NCI-H2029 (cell line): ENCODE measurements at places on chromosomes 3 and 15.

DNA sequence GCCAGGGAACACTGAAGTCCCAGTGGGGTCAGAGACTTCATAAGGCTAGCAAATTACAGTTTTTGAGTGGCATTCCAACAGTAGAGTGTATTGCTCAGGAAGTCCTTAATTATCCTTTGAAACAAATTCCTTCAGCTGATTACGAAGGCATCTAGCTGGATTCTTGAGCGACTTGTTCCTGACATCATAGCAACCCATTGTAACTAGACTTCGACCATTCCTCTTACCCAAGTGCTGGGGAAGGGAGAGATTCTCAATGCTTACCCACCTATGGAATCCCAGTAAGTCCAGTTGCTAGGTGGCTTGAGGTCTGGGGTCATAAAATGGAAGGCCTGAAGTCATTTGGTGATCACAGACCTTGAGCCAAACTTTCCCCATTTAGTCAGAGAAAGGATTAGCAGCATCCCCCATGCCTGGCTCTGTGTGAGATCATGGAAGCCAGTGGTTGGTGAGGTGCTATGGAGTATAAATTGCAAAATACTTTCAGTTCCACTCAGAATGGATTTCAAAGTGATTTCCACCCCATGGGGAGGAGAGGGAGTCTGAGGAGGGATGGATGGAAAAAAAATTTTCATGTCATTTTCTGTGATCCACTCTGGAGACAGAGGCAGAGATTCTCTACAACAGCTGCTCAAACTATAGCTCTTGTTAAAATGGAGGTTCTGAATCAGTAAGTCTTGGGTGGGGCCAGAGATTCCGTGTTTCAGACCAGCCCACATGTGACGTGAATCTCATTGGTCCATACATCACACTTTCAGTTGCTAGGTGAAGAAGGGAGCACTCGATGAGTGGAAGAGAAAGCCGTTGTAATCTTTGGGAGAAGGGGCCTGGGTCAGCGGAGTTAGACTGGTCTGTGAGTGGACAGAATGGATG is 45.7 kb downstream of the CD86 start:
- DNase-seq = no peak

- DNase-seq = no peak
Observed at GRCh38 chr15:33616475-33616874, 305.7 kb downstream of the RYR3 start.

DNA sequence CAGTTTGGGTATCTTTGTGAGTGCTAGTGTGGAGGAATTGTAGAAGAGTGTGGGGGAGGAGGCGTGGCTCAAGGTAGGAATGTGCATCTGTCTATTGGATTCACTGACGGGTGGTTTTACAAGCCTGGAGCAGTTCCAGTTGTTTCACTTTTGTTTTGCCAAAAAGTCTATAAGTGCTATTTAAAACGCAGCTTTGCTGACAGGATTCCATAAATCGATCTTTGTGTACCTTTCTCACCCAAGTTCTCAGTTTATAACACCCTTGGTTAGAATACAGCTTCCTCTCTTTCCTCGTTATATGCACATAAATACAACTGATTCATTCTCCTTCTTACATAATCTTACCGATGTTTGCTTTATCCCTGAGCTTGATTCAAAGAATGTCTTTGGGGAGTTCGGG is 123.2 kb upstream of the UBE2E2 start:
- peak; percentile 39 for DNase-seq

GRCh38 chr3:2910997-2911396 is 199.2 kb downstream of the IL5RA start:
- DNase-seq = no peak

DNA sequence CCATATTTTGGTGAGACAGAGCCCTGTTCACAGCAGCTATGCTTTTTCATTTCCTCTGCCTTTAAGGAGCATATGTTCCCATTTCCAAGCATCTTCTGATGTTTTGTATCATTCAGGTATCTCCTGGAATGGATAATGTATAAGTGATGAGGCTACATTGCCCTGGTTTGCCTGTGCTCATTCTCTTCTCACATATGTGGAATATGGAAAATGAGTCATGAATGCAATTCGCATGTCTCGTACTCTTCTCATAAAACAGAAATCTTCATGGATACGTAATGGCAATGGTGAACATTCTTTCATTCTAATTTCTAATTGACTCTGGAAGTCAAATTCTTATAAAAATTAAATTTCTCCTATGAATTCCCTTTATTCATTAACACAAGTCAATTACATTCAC is 143.1 kb downstream of the CDIN1 start:
- no peak for DNase-seq

DNA sequence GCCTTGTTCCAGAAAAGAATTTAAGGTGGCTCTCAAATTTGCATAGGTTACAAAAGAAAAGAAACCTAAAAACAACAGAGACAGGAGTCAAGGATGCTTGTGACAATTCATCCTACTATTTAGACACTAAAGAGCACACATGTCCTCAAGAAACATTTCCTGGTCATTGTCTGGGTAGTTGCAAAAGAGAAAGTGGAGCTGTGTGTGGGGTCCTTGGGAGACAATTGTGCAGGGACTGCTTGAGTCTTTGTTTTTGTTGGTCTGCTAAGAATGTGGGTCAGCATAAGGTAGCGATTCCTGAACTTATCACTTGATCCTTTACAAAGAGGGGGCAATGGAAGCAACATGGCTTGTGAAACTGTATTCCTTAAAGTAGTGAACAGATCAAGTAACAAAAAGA is 185.3 kb downstream of the KCNAB1 start:
- DNase-seq = no peak

- DNase-seq = no peak
Observed at GRCh38 chr3:64685800-64686445, 1.9 kb downstream of the ADAMTS9 start.

DNA sequence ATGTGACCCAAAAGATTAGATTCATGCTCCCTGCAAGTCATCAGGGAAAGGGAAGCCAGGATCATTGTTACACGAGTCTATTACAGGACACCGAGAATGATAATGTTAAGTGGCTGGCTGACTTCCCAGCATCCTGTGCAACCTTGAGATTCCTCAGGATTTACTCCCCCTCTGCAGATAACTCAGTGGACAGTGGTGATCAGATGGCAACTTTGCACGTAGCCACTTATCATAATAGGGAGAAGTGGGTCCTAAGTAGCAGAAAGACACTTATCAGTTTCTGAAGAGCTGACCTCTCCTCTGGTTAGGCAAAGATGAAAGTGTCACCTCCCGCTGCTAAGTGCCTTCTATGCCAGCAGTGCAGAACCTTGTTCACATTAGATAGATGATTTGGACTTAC is 6.7 kb upstream of the TMPRSS7 start:
- DNase-seq = no peak

DNA sequence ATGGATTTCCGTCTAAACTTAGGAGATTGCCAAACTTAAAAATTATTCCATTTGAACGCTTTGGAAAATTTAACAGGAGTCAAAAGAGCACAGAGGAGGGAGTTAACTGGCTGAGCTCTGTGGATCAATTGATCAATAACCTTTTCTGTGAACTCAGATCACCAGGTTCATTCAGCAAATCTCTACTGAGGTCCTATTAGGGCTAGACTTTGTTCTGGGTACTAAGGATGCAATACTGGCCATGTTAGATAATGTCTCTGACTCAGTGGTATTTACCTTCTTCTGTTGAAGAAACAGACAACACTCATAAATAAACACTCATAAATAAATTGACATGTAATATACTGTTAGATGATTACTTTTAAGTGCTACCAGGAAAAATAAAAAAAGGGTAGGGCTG is 323.4 kb upstream of the SUCLG2 start:
- no peak for DNase-seq

GRCh38 chr3:15805756-15806266 is 8.0 kb upstream of the ANKRD28 start:
- DNase-seq = no peak

DNA sequence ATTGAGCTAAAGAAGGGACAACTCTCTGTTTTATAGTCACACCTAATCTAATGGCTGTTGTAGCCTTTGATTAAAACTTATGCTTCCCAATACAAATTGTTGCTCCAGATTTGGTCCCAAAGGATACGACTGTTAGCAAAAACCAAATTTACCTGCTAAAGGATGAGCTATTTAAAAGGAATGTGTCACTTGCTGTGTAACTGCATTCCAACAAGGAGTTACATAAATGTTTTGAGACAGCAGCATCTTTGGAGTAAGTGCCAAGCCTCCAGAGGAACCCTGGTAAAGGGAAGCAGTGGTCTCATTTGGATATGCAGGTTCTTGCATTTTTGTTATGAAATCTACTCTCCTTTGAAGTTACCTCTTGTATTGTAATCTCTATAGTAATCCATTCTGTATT is 233.3 kb downstream of the THSD4 start:
- DNase-seq = no peak

DNA sequence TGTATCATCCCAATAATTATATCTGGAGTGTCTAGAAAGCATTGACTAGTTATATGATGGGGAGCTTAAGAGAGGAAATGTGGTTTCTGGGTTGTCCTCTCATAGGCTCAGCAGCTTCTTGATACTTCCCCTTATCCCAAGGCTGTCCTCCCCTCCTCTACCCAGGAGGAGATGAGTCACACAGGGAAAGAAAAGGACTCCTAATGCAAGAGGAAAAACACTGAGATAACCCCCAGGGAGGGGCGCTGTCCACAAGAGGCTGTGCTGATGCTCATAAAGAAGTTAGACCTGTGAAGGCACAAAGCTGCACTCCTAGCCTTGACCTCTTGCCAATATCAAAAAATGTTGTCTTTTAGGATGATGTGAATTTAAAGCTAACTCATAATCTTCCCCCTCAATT is 28.8 kb upstream of the GYG1 start:
- DNase-seq = no peak

GRCh38 chr3:136343873-136344555 is 93.9 kb downstream of the PCCB start:
- DNase-seq = peak; percentile 80

DNA sequence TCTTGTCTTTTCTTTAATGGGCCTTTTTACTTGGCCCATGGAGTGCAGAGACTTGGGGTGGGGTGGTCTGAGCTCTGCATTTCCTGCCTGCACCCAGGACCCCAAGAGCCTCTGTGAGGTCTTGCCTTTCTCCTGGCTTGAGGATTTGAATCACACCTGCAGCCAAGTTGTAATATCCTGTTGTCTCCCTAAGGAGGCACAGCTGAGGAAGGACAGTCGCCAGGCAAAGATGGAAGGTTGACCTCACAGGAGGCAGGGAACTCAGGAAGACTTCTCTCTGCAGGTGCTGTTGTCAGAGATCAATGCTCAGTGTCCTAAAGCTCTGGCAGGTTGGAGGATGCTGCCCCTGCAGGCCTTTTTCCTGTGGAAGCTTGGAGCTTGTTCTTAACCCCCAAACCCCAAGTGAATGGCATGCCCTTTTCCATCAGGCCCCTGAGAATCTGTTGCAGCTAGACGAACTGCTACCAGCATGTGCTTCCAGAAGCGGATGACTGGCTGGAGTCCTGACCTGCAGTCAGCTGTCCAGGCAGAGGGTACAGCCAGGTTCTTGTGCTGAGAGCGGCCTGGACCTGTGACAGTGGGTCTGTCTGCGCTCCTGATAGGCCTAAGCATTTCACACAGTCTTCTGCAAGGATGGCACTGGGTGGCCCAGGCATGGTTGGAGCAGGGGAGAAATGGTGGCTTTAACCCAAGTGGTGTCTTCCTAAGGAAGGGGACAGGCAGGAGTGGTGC is 120.0 kb downstream of the EEFSEC start:
- no peak for DNase-seq

- no peak for DNase-seq
Observed at GRCh38 chr3:186929186-186929585, 1.1 kb upstream of the ST6GAL1 start.

DNA sequence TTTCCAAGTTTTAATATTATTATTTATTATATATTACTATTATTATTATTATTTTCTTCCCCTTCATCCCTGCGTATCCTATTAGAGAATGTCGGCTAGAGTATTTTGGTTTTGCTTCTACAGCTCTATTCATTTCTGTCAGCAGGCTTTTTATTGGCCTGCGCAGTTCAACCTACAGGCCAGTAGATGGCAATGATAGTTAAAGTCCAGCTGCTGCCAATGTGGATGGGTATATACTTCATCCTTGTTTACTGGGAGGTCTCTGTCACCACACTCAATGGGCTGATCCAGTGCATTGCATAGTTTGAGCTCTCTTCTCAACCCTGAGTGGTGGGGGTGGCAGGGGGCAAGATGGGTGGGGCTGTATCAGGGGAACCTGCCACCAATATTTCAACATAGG is 799.8 kb downstream of the NSUN3 start:
- DNase-seq = no peak

DNA sequence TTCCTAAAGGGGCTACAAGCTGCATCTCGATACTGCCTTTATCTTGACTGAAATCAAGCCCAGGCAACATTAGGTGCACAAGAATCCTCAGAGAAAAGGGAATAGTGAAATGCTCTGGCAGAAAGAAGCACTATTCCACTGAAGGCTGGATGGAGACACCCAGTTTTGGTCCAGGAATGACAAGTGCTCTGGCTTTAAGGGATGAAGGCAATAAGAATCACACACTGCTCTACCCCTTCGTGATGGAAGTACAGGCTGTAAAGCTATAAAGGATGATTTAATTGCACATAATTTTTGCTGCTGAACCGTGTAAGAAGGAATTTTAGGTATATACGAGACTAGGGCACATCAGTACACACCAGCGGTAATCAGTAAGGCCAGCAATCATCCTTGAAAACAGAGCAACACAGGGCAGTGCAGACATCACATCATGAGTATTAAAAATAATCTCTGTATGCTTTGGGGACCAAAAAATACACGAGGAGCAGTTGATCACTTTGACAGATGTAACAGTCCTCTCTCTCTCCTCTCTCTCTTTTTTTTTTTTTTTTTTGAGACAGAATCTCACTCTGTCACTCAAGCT is 414.6 kb upstream of the TBL1XR1 start:
- DNase-seq = no peak

DNA sequence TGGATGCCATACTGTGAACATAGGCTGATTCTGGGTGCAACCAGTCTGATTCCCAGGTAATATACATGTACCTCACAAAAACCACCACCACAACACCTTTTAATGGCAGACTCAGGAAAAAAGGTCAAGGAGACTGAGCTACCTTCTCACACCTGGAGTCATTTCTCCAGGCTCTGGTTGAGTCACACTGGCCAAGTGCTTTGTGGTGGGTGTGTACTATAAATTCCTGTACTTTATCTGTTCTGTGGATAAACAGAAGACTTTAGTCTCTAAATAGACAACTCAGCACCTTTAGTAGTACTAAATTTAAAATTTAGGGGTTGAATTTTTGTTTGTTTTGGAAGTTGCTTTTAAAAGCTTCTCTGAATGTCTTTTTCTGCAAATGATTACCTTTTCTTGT is 46.7 kb downstream of the TOP2B start:
- DNase-seq = no peak

- DNase-seq = no peak
Observed at GRCh38 chr3:39136533-39137434, 16.6 kb downstream of the CSRNP1 start.

GRCh38 chr3:60953351-60953750 is 297.9 kb downstream of the FHIT start:
- no peak for DNase-seq

DNA sequence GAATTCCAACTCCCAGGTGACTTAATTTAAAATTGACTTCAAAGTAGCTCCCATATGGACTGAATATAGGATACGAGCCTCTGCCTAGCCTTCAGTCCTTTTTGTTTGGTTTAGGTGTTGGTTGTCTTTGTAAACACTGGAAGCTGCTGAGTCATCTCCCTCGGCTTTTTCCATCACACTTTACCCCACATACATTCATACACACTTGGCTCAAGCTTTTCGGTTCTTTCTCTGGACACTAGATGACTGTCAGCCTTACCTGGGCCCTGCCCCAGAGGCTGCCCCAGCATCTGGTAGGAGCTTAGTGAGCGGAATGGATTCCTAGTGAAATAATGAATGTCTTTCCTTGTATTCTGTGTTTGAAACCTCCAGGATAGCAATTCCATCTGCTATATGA is 201.5 kb upstream of the IL12A start:
- peak; percentile 11 for DNase-seq
